GM23338 (cell line): ENCODE measurements at places on chromosomes 3 and 15. TPM values are rescaled to one million over a fixed set of nuclear protein-coding genes. Genes with fewer than 3 reads are reported as not detected.

Gene HIGD2B
- 0.45 TPM in 1 of 2 replicates, not detected in the other for polyA plus RNA-seq

Gene PARP6
- polyA plus RNA-seq, result 18.3 and 27.6 TPM in 2 replicates

Gene MYZAP
- 1.0 and 1.1 TPM in 2 replicates for polyA plus RNA-seq

Gene IL17RE
- 1.0 and 1.1 TPM in 2 replicates for polyA plus RNA-seq

Gene NMNAT3
- polyA plus RNA-seq, result 8.2 and 8.3 TPM in 2 replicates

Gene APOD
- polyA plus RNA-seq, result not detected in 2 replicates

Gene MYL3
- polyA plus RNA-seq, result 1.0 TPM in 1 of 2 replicates, not detected in the other

Gene SNTN
- polyA plus RNA-seq, result 0.70 TPM in 1 of 2 replicates, not detected in the other

Gene ANKRD34C
- polyA plus RNA-seq, result not detected in 2 replicates

Gene GOLGA6B
- 0.65 TPM in 1 of 2 replicates, not detected in the other for polyA plus RNA-seq

Gene STRIT1
- 1.5 and 1.6 TPM in 2 replicates for polyA plus RNA-seq

Gene VGLL3
- polyA plus RNA-seq, result 1.4 TPM in 2 replicates

Gene KIF7
- polyA plus RNA-seq, result 4.3 and 4.6 TPM in 2 replicates

Gene TRIM42
- polyA plus RNA-seq, result not detected in 2 replicates

Gene EEF1AKMT4
- polyA plus RNA-seq, result 11.2 and 12.9 TPM in 2 replicates

Gene EFCAB12
- polyA plus RNA-seq, result 0.17 and 0.65 TPM in 2 replicates

Gene FETUB
- 0.26 TPM in 1 of 2 replicates, not detected in the other for polyA plus RNA-seq

Gene TGM5
- polyA plus RNA-seq, result not detected in 2 replicates

Gene RPL22L1
- polyA plus RNA-seq, result 441 and 470 TPM in 2 replicates

Gene PDCD10
- 99.8 and 125 TPM in 2 replicates for polyA plus RNA-seq

Gene PCOLCE2
- 17.4 and 22.6 TPM in 2 replicates for polyA plus RNA-seq

Gene BAHD1
- 11.2 and 11.6 TPM in 2 replicates for polyA plus RNA-seq

Gene CHRNA5
- polyA plus RNA-seq, result 23.3 and 29.3 TPM in 2 replicates

Gene CYP11A1
- 1.2 and 1.9 TPM in 2 replicates for polyA plus RNA-seq

Gene ERICH6
- 0.19 and 0.32 TPM in 2 replicates for polyA plus RNA-seq

Gene IQCF2
- polyA plus RNA-seq, result not detected in 2 replicates

Gene DUOXA2
- not detected in 2 replicates for polyA plus RNA-seq

Gene CFAP100
- polyA plus RNA-seq, result not detected in 2 replicates

Gene ALCAM
- 11.3 and 14.2 TPM in 2 replicates for polyA plus RNA-seq

Gene HDGFL3
- polyA plus RNA-seq, result 131 and 135 TPM in 2 replicates

Gene SAXO2
- 4.9 and 10.1 TPM in 2 replicates for polyA plus RNA-seq

Gene CX3CR1
- 0.42 TPM in 1 of 2 replicates, not detected in the other for polyA plus RNA-seq

Gene PLSCR2
- 0.55 TPM in 1 of 2 replicates, not detected in the other for polyA plus RNA-seq

Gene PLCH1
- polyA plus RNA-seq, result 7.1 and 8.1 TPM in 2 replicates

Gene GDPGP1
- 0.52 and 0.61 TPM in 2 replicates for polyA plus RNA-seq

Gene SAMD7
- not detected in 2 replicates for polyA plus RNA-seq

Gene SKOR1
- not detected in 2 replicates for polyA plus RNA-seq

Gene PLXNB1
- polyA plus RNA-seq, result 49.0 and 49.3 TPM in 2 replicates

Gene POTEB
- not detected in 2 replicates for polyA plus RNA-seq

Gene RETNLB
- polyA plus RNA-seq, result not detected in 2 replicates

Gene FEZF2
- 0.10 TPM in 1 of 2 replicates, not detected in the other for polyA plus RNA-seq

Gene SEMA5B
- polyA plus RNA-seq, result 8.0 and 11.0 TPM in 2 replicates

Gene TIGIT
- 0.07 and 0.50 TPM in 2 replicates for polyA plus RNA-seq

Gene ITPKA
- polyA plus RNA-seq, result 0.35 and 0.55 TPM in 2 replicates

Gene SLC22A13
- 0.13 and 0.26 TPM in 2 replicates for polyA plus RNA-seq

Gene SLCO2A1
- polyA plus RNA-seq, result 0.82 and 1.0 TPM in 2 replicates

Gene PLA2G4E
- not detected in 2 replicates for polyA plus RNA-seq

Gene PRR23C
- polyA plus RNA-seq, result not detected in 2 replicates

Gene POTEB2
- polyA plus RNA-seq, result not detected in 2 replicates

Gene CCR3
- polyA plus RNA-seq, result not detected in 2 replicates

Gene NTRK3
- polyA plus RNA-seq, result 4.0 and 5.3 TPM in 2 replicates

Gene PSTPIP1
- polyA plus RNA-seq, result 3.7 TPM in 2 replicates

Gene CCR4
- polyA plus RNA-seq, result 0.10 TPM in 1 of 2 replicates, not detected in the other

Gene CLRN1
- polyA plus RNA-seq, result 0.45 and 0.47 TPM in 2 replicates

Gene GPX1
- polyA plus RNA-seq, result 394 and 404 TPM in 2 replicates

Gene RHOA
- 234 and 248 TPM in 2 replicates for polyA plus RNA-seq

Gene TP63
- polyA plus RNA-seq, result 0.30 TPM in 1 of 2 replicates, not detected in the other

Gene MTHFS
- polyA plus RNA-seq, result 62.0 and 72.4 TPM in 2 replicates

Gene CHRNB4
- 0.71 and 1.4 TPM in 2 replicates for polyA plus RNA-seq
